ENCODE measurements at places on chromosomes 7 and 10. TPM values are rescaled to one million over a fixed set of nuclear protein-coding genes. Genes with fewer than 3 reads are reported as not detected.

KLF14 gene
- 0.05 TPM for total RNA-seq

WNT16 gene
- not detected for total RNA-seq

PRTFDC1 gene
- 1.1 TPM for total RNA-seq

AGBL3 gene
- 2.0 TPM for total RNA-seq

VKORC1L1 gene
- 14.6 TPM for total RNA-seq

AGAP5 gene
- 9.1 TPM for total RNA-seq

IQCE gene
- 5.9 TPM for total RNA-seq

CNPY1 gene
- not detected for total RNA-seq

DNA sequence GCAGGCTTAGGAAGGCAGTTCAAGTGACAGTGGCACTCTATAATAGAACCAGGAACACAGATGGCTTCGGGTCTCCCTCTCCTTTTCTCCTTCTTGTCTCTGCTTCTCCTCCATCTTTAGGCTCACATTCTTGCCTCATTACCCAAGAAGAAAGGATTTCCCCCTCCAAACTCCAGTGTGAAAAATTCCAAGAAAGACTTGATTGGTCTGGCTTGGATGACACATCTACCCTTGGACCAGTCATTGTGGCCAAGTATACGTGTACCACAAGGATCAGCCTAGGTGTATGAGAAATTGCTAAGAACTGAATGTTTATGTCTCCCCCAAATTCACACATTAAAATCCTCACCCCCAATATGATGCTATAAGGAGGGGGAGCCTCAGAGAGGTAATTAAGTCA lies 53.9 kb downstream of the PRTFDC1 start:
- H3K27ac ChIP-seq = no peak overlapping the region
- H3K36me3 ChIP-seq = no peaks in the 10 kb centered on the region
- no peaks in the 10 kb centered on the region for H3K27me3 ChIP-seq

DNA sequence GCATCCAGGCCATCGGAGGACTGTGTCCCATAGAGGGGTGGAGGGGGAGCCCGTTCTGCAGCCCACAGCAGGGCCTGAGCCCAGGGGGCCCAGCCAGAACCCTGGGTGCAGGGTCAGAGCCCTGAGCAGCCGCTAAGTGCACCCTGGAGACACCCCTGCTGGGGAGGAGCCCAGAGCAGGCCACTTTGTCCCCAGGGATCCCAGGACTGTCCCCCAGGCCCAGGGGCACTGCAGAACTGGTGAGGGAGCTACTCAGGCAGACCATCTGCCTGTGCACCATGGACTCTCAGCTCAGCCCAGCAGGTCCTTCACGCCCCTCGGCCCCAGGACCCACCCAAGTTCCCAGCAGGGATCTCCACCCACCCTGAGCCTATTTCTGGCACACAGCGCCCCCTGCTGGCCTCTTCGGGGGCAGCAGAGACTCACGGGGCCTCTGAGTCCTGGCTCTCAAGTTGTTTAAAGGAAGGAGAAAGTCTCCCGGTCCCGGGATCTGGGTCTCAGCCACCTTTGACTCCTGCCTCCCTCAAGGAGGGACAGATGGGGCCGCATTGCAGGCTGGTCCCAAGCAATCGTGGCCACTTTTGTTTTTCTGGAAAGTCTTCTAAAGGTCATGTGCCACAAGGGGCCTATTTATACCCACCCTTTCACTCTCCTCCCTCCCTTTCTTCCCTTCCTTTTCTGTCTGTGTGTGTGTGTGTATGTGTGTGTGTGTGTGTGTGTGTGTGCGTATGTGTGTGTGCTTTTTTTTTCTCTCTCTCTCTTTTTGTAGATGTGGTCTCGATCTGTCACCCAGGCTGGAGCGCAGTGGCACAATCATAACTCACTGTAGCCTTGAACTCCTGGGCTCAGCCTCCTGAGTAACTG lies 90.3 kb downstream of the MYL10 start:
- no peaks in the 10 kb centered on the region for H3K36me3 ChIP-seq
- peak; percentile 78 for DNase-seq
- peaks cover 38% of the 10 kb centered on the region for H3K4me1 ChIP-seq
- no peaks in the 10 kb centered on the region for H3K27me3 ChIP-seq

- H3K27ac ChIP-seq = no peak overlapping the region
- no peak overlapping the region for H3K4me3 ChIP-seq
- no peaks in the 10 kb centered on the region for H3K36me3 ChIP-seq
Measured at GRCh38 chr7:80984619-80985018, 65.8 kb upstream of the SEMA3C start.

- H3K4me3 ChIP-seq = no peak overlapping the region
- H3K27me3 ChIP-seq = no peaks in the 10 kb centered on the region
- no peaks in the 10 kb centered on the region for H3K36me3 ChIP-seq
- no peak overlapping the region for H3K27ac ChIP-seq
- H3K4me1 ChIP-seq = no peaks in the 10 kb centered on the region
Measured at GRCh38 chr7:30920584-30921539, 9.2 kb downstream of the AQP1 start.

GRCh38 chr10:33123680-33124079 lies 165.7 kb upstream of the ITGB1 start:
- H3K36me3 ChIP-seq = no peaks in the 10 kb centered on the region
- no peak for DNase-seq
- no peak overlapping the region for H3K27ac ChIP-seq
- no peaks in the 10 kb centered on the region for H3K27me3 ChIP-seq
- H3K4me3 ChIP-seq = no peak overlapping the region

DNA sequence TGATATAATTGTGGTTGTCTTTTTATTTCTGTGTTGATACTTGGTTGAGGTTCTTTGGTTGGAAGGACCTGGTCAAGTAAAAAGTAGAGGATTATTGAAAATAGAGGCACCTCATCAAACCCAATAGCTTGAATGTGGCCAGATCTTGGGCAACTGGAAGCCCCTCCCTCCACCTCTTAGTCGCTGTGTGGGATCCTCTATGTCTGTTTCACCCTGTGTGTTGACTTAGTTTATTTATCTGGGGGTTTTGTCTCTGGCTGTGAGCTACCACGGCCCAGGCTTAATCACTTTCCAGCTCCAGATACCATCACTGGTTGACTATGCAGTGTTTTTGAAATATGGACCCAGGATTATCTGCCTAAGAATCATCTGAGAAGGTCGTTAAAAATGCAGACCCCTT lies 58.3 kb downstream of the AP3M1 start:
- no peak overlapping the region for H3K4me3 ChIP-seq
- no peaks in the 10 kb centered on the region for H3K27me3 ChIP-seq
- DNase-seq = no peak

GRCh38 chr10:12500381-12501303 lies 151.3 kb downstream of the CAMK1D start:
- H3K4me3 ChIP-seq = no peak overlapping the region
- H3K27ac ChIP-seq = peak overlapping the region; percentile 5
- H3K36me3 ChIP-seq = no peaks in the 10 kb centered on the region
- H3K4me1 ChIP-seq = peaks cover 26% of the 10 kb centered on the region
- H3K27me3 ChIP-seq = no peaks in the 10 kb centered on the region

GRCh38 chr7:101804967-101805366 lies 12.5 kb upstream of the CUX1 start:
- H3K27me3 ChIP-seq = peaks cover 5% of the 10 kb centered on the region
- no peaks in the 10 kb centered on the region for H3K4me1 ChIP-seq
- H3K27ac ChIP-seq = no peak overlapping the region
- no peak overlapping the region for H3K4me3 ChIP-seq
- H3K36me3 ChIP-seq = no peaks in the 10 kb centered on the region
- DNase-seq = no peak

DNA sequence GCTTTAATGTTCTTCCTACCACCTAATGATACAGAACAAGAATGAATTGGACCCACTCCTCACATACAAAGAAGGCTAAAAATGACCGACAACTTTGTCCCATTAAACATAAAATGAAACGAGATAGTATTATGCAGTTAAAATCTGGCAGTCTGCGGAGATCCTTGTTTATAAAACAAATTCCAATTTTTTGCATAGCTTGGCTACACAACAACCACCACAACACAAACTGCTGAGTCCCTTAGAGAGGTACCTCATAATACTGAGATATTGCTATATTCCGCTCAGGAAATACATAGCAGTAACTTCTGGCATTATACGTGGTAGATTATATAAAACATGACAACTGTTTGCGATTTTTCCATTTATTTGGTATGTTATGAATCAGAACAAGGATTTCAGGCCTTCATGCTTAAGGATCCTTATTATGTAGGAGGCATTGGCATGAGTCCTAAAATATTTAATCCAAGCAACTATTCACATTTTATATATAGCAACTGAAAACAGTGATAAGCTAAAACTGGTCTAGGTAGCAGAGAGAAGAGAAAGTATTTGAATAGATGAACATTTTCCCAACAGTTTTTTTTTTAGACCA lies 96.0 kb downstream of the ANK3 start:
- H3K36me3 ChIP-seq = no peaks in the 10 kb centered on the region
- peaks cover 6% of the 10 kb centered on the region for H3K4me1 ChIP-seq
- H3K27ac ChIP-seq = no peak overlapping the region
- no peaks in the 10 kb centered on the region for H3K27me3 ChIP-seq

DNA sequence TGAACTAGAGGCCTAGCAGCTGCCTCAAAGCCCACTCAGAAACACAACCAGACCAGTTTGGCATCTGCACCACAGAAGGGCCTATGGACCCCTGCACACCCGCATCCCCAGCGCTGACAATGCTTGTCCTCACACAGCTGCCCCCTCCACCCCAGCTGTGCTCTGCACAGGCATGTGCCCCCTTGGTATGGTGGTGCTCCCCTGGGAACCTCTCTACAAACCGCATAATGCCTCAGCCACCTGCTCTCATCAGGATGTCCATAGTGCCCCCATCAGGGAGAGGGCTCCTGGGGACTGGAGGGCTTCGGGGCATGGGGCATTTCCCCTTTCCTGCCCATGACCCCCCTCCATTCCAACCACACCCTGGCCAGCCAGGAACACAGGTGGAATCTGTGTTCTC lies 347.5 kb downstream of the GRID1 start:
- no peak overlapping the region for H3K4me3 ChIP-seq
- no peaks in the 10 kb centered on the region for H3K4me1 ChIP-seq
- H3K27ac ChIP-seq = no peak overlapping the region

DNA sequence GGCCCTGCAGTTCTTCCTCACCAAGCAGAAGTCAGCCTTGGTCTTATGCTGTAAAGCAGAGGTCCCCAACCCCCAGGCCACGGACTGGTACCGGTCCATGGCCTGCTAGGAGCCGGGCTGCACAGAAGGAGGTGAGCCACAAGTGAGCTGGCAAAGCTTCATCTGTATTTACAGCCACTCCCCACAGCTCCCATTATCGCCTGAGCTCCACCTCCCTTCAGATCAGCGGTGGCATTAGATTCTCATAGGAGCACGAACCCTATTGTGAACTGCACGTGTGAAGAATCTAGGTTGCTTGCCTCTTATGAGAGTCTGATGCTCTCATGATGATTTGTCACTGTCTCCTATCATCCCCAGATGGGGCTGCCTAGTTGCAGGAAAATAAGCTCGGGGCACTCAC lies 87.6 kb upstream of the NEBL start:
- H3K27ac ChIP-seq = no peak overlapping the region
- no peak for DNase-seq
- H3K27me3 ChIP-seq = no peaks in the 10 kb centered on the region
- H3K4me3 ChIP-seq = no peak overlapping the region
- H3K36me3 ChIP-seq = no peaks in the 10 kb centered on the region

GRCh38 chr10:24382596-24382978 lies 173.6 kb downstream of the KIAA1217 start:
- no peaks in the 10 kb centered on the region for H3K36me3 ChIP-seq
- H3K4me3 ChIP-seq = no peak overlapping the region
- H3K27ac ChIP-seq = no peak overlapping the region
- DNase-seq = no peak

DNA sequence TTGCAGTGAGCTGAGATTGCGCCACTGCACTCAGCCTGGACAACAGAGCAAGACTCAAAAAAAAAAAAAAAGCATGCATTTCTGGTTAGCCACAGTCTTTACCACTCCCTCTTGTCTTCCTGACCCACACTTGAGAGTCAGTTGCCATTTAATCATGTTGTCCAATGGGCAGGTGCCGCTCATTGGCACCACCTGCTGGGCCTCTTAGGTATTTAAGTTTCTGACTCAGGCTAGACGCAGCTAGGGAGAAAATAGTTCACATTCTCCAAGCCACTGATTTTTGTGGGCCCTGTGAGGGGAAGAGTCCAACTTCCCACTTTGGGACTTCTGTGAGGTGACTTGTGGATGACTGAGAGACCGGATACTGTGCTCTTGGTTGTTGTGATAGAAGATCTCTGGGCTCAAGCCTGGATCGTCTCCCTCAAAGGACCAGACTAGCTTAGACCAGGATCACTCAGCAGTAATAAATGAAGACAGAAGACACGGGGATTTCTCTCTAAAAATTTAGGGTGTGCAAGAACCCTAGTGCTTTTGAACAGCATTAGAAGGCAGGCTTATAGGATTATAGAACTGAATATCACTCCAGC lies 26.8 kb upstream of the SORCS3 start:
- H3K27me3 ChIP-seq = no peaks in the 10 kb centered on the region
- no peaks in the 10 kb centered on the region for H3K36me3 ChIP-seq
- no peak overlapping the region for H3K27ac ChIP-seq
- H3K4me1 ChIP-seq = no peaks in the 10 kb centered on the region

DNA sequence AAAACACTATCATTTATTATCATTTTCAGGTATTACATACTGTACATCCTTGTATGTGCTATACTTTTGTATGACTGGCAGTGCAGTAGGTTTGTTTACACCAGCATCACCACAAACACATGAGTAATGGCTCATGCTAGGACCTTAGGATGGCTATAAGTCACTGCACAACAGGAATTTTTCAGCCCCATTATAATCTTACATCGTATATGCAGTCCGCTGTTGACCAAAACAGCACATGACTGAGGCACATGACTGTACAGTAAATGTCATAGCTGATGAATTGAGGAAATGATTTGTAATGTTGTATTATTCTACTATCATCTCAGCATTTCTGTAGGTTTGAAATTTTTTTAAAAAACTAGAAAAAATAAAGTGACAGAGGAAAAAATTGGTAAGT lies 38.6 kb downstream of the BPGM start:
- H3K4me3 ChIP-seq = no peak overlapping the region
- peaks cover 2% of the 10 kb centered on the region for H3K36me3 ChIP-seq
- H3K4me1 ChIP-seq = no peaks in the 10 kb centered on the region

GRCh38 chr10:128324058-128324827 lies 198.0 kb upstream of the MKI67 start:
- peak; percentile 43 for DNase-seq
- peaks cover 3% of the 10 kb centered on the region for H3K4me1 ChIP-seq
- H3K27me3 ChIP-seq = no peaks in the 10 kb centered on the region
- no peak overlapping the region for H3K27ac ChIP-seq
- no peaks in the 10 kb centered on the region for H3K36me3 ChIP-seq
- no peak overlapping the region for H3K4me3 ChIP-seq

DNA sequence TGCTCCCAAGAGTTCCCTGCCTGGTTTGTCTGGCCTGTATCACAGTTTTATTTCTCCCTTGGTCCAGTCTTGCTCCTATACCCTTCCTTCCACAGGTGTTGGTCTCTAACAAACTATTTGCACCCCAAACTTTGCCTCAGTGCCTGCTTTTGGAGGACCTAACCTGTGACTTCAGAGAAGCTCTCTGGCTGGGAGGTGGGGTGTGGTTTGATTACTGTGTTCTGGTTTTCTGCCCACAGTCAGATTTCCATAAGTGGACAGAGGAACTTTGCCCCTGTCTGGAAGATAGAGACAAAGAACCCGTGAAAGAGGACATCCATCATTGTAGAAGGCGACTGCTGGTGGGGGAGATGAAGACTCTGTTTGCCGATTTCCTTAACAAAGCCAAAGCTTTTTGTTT lies 55.8 kb upstream of the TRIL start:
- no peaks in the 10 kb centered on the region for H3K27me3 ChIP-seq
- no peak for DNase-seq
- H3K27ac ChIP-seq = no peak overlapping the region
- no peaks in the 10 kb centered on the region for H3K4me1 ChIP-seq
- no peak overlapping the region for H3K4me3 ChIP-seq

Data from liver (tissue), 10 donors.